ENCODE measurements at places on chromosomes 1 and 21. TPM values are rescaled to one million over a fixed set of nuclear protein-coding genes. Genes with fewer than 3 reads are reported as not detected.

GRCh38 chr1:52567943-52568342, 15.1 kb upstream of the TUT4 start:
- DNase-seq: no peak

GRCh38 chr1:168842306-168842705, 113.3 kb upstream of the DPT start:
- DNase-seq: no peak

DNA sequence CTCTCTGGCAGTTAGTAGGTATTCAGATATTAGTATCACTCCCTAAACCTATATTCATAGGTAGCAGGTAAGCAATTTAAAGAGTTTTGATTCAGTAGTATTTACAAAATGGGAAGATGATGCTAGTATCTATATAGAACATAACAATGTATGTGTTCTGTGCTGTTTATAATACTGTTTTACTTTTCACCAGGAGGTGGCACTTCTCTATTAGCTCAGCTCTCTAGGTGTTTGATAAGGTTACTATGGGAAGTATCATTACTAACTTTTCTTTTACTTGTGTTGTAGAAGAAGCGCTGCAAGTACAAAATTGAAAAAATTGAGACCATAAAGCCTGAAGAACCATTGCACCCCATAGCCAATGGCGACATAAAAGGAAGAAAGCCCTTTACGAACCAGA, 49.4 kb upstream of the FASLG start:
- DNase-seq: no peak

DNA sequence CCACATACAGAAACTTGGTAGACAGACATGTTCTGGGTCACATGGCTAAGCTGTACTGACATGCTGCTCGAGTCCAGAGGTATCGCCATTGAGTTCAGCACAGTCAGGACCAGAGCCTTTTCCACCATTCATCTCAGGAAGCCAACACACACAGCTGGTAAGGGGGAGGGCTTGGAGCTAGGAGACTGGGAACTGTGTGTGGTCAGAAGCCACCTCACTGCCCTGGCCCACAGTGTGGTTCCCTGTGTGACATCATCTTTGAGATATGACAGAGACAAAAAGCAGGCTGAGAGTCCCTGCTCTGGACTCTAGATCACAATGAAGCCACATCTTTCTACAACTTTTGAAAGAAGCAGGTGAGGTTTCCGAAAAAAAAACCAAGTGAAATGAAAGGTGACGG, 107.2 kb downstream of the SIM2 start:
- no peak for DNase-seq

DNA sequence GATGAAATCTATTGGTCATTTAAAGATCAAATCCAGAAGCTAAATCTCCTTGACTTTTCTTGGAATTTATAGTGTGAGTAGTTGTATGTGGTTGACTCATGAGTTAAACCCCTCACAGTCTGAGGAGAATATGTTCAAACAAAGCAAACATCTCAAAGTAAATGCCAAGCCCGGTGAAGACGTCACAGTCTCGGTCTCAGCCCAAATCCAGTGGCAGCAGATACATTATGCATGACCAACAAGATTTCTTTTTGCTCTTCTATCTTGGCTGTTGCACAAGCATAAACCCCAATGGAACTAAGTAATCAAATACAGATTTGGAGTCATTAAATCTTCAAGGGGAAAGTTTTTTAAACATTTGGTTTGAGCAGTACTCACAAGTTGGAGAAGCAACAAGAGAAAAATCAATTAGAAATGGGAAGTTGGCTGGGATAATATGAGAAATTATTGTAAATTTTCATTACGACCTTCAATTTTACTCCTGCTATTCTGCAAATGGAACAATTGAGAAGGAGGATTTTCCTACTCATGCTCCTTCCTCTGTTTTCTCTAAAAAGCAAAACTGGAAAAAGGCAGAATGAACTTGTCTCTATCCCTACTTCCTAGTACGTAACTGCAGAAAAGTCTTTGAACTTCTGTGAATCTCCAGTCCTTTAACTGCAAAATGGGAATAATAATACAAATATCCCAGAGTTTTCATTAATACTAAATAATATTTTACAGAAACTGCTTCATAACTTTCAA, 575.8 kb downstream of the NUF2 start:
- DNase-seq: no peak

Gene UBL4B
- polyA plus RNA-seq: not detected

- no peak for DNase-seq
Observed at GRCh38 chr1:182875889-182876288, 36.7 kb downstream of the DHX9 start.

- DNase-seq: no peak
Observed at GRCh38 chr1:163745204-163745603, 423.4 kb downstream of the NUF2 start.

Gene CDA
- 6.8 TPM for polyA plus RNA-seq

Gene USH2A
- 0.32 TPM for polyA plus RNA-seq

GRCh38 chr1:232110281-232111090, 483.9 kb downstream of the DISC1 start:
- DNase-seq: no peak

GRCh38 chr1:234208791-234209190, 164.5 kb upstream of the COA6 start:
- DNase-seq: no peak

Gene NLRP3
- polyA plus RNA-seq: 0.96 TPM

GRCh38 chr1:43337588-43337987, at the start of gene MPL:
TSS of gene MPL (plus strand) at chr1:43337818. CDS start at chr1:43337849, 31 bp downstream.
- DNase-seq: no peak

DNA sequence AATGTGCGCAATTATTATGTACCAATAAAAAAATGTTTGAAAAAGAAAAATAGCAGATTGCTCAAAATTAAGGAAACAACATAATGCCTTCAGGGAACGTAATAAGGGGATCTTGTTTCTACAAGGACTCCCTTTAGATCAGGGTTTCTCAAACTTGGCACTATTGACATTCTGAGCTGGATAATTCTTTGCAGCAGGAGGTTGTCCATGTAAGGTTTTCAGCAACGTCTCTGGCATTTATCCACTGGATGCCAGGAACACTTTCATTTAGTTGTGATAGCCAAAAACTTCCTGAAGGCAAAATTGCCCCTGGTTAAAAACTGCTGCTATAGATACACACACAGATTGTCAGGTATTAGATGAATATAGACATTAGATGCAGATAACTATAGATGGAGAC, 666.7 kb upstream of the ADAMTS5 start:
- DNase-seq: no peak

- no peak for DNase-seq
Observed at GRCh38 chr1:16158993-16159831, 3.3 kb upstream of the EPHA2 start.

DNA sequence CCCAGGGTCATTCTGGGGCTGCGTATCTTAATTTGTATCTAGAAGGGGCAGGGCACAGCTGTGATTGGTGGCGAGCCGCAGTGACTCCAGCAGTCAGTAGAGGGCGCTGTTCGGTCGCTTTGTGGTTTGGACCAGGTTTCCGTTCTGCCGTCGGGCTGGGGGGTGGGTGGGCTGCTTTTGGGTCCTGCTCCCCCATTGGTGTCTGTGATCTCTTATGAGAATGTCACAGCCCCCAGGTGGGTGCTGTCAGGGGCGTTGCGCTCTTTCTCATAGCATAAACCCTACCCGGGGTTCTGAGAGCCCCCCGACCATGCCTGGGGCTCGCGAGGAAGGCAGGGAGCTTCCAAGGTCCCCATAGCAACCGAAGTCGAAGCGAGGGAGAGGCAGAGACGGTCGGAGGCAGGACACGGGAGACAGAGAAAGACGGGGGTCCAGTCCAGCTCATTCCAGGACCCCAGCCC, 5.4 kb downstream of the TFF3 start:
- DNase-seq: no peak

Gene HTR1D
- polyA plus RNA-seq: 0.32 TPM

GRCh38 chr1:93411000-93411399, 36.9 kb upstream of the FNBP1L start:
- no peak for DNase-seq

Gene C1orf21
- 31.1 TPM for polyA plus RNA-seq

GRCh38 chr1:205488074-205488723, 16.3 kb upstream of the CDK18 start:
- no peak for DNase-seq

GRCh38 chr1:26072305-26072704, 4.9 kb upstream of the TRIM63 start:
- no peak for DNase-seq

DNA sequence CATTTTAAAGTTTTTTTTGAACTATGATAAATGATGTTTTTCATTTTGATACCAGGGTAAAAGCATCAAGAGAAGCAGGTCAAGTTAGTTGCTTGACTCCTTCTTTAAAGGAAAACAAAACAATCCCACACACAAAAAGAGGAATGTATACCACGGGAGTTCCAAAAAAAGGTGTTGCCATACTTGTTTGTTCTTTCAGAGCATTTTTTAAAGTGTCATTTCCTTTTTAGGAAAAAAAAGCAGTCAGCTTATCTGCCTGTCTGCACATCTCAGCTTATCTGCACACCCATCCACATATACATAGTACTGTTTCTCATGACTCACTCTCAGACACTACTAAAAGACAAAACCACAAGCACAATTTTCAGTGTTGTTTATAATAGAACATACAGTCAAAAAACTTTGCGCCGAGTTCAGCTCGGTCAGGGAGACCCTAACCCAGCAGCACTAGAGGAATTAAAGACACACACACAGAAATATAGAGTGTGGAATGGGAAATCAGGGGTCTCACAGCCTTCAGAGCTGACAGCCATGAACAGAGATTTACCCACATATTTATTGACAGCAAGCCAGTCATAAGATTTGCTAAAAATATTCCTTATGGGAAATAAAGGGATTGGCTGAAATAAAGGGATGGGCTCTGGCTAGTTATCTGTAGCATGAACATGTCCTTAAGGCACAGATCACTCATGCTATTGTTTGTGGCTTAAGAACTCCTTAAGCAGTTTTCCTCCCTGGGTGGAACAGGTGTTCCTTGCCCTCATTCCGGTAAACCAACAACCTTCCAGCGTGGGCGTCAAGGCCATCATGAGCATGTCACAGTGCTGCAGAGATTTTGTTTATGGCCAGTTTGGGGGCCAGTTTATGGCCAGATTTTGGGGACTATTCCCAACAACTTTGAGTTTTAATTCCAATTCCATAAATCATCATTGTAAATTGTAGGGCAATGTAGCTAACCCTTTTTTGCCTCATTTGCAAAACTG, 11.4 kb upstream of the MNDA start:
- DNase-seq: no peak

DNA sequence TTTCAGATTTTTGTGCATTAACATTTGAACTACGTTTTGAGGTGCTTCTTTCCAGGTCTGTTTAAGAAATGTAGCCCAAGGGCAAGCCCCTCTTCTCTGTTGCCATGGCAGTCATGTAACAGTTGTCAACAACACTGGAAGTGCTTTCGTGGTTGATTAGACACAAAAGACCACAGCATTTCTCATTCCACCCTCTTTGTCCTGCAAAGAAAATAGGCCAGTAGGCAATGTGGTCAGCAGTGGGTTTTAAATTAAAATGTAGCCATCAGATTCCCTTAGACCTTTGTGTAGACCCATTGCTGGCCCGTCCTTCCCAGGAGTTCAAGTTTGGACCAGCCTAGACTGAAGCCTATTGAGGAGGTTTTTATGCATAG, 35.4 kb downstream of the VANGL1 start:
- DNase-seq: no peak

Gene SH2D1B
- 0.37 TPM for polyA plus RNA-seq

DNA sequence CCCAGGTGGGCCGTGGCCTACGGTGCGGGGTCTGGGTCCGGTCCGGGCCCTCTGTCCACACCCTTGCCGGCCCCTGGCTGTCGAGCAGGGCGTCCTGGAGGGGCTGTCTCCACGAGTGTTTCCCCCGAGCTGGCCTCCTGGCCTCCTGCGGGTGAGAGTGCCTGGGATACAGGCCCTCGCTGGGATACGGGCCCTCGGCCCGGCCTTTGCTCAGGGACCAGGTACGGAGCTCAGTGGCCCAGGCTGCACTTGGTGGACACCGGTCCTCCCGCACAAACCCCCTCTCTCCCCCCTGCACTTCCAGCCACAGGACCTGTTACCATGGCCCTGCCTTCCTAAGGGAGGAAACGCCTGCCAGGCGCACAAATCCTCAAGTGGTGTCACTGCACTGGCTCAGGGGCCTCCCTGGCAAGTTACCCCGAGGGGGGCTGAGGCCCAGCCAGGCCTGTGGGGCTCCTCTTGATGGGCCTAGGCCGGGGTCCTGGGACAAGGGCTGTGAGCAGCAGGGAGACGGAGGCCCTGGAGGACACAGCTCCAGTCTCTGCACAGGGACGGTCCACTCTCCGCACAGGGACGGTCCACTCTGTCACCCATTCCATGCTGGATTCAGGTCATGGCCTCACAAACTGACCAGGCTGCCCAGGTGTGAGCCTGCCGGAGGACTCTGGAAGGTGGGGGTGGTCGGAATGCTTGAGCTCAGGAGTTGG, 18.2 kb upstream of the RNF223 start:
- no peak for DNase-seq

DNA sequence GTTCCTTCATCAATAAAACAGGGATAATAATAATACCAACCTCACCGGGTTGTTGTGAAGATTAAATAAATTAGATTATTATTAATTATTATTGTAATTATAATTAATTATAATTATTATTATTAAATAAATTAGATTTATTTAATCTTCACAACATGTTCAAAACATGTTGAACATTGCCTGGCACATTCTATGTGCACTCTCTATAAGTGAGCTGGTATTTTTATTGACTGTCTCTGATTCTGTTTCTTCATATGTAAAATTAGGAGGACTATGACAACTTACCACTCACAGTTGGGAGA, 834 bp upstream of the C8B start:
- DNase-seq: no peak

GRCh38 chr1:223717695-223718363, 5.5 kb downstream of the CAPN2 start:
- no peak for DNase-seq

Gene USP24
- polyA plus RNA-seq: 50.0 TPM

Gene RGSL1
- not detected for polyA plus RNA-seq

Gene SYNJ1
- 17.4 TPM for polyA plus RNA-seq

Gene SARS1
- 107 TPM for polyA plus RNA-seq

Gene KISS1
- polyA plus RNA-seq: not detected

- no peak for DNase-seq
Observed at GRCh38 chr21:44925378-44925755, 4.7 kb upstream of the ITGB2 start.

GRCh38 chr1:204705888-204706837, 20.6 kb upstream of the LRRN2 start:
- no peak for DNase-seq

DNA sequence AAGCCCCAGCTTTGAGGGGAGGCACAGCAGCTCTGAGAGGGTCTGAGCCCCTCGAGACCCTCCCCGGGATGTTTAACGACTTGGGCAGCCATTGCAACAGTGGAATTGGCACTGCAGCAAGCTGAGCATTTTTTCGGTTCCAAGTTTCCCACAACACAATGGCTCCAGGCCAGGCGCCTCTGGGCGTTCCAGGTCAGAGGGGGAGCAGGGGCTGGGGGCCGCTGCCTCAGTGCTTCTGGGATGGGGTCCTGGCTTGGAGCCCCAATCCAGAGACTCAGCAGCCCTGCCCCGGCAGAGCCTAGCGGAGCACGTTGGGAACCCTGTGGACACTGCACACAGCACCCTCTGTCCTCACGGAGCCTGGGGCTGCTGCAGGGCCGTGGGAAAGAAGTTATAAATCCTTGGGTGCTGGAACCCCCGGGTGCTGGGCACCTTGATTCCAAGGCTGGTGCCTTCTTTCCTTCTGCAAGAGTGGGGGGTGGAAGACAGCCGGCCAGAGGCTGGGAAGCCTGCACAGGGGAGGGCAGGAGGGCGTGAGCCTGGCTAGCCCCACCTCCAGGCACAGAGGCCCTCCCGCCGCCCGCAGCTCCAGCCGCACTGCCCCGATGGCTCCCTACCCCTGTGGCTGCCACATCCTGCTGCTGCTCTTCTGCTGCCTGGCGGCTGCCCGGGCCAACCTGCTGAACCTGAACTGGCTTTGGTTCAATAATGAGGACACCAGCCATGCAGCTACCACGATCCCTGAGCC, 50.1 kb downstream of the COL18A1 start:
- no peak for DNase-seq

- no peak for DNase-seq
Observed at GRCh38 chr1:205382561-205382960, 25.8 kb upstream of the KLHDC8A start.

Measured in left renal pelvis (tissue), 4 donors.